ENCODE measurements at places on chromosomes 7 and 10. TPM values are rescaled to one million over a fixed set of nuclear protein-coding genes. Genes with fewer than 3 reads are reported as not detected.

GRCh38 chr7:82964150-82964882, 198.4 kb downstream of the PCLO start:
- H3K36me3 ChIP-seq, result no peaks in the 10 kb centered on the region
- no peaks in the 10 kb centered on the region for H3K27me3 ChIP-seq
- no peak for DNase-seq
- H3K4me1 ChIP-seq, result no peaks in the 10 kb centered on the region
- no peak overlapping the region for H3K4me3 ChIP-seq
- H3K27ac ChIP-seq, result no peak overlapping the region

- H3K4me1 ChIP-seq, result no peaks in the 10 kb centered on the region
- no peak overlapping the region for H3K27ac ChIP-seq
- H3K4me3 ChIP-seq, result no peak overlapping the region
- no peaks in the 10 kb centered on the region for H3K27me3 ChIP-seq
- no peak for DNase-seq
- no peaks in the 10 kb centered on the region for H3K36me3 ChIP-seq
These were observed 369.3 kb downstream of the CALN1 start for GRCh38 chr7:72042855-72043254.

DNA sequence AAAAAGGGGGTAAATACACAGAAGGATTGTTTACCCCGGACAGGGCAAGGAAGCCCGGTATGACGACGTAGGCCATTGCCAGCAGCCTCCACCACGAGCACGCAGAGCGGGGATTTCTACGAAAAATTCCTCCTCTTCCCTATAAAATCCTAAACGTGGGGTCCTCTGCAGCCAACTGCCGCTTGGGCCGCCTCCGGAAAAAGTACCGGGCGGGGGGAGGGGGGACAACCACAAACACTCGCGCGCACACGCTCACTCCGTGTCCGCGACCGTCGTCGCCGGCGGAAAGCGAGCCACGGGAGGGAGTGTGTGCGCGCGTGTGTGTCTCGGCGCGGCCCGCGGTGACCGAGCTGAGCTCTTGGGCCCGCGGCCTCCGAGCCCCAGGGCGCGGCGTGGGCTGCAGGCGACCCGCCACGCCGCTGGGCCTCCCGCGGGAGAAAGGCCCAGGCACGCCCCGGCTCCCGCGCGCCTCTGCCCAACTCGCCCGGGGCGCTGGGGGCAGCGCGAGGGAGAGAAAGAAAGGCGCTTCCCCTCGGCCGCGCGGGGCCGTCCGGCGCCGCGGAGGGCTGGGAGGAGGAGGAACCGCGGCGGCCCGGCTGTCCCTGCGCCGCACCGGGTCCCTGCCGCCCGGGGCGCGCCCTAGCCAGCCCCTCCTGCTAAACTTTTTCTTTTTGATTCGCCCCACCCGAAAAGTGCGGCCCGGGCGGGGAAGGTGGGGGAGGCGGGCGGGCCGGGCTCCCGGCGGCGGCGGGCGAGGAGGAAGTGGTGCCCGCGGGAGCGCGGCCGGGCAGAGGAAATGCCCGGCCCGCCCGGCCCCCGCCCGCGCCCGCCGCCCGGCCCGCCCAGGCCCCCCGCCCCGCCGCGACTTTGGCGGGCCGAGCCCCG, 1.5 kb downstream of the CTBP2 start:
- H3K4me1 ChIP-seq, result peaks cover 45% of the 10 kb centered on the region
- H3K27ac ChIP-seq, result peak overlapping the region; percentile 97

DNA sequence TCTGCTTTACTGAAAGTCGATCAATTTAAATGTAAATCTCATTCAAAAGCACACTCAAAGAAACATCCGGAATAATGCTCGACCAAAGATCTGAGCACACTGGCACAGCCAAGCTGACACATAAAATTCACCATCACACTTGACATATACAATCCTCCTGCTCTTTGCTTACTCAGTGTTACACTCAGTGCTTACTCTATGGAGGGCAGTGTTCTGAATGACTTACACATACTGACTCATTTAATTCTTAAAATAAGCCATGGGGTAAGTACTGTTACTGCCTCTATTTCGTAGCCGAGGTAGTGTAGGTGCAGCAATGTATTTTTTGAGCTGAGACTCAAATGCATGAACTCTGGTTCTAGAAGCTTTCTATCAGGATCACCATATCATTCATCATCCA, 421.5 kb upstream of the LRRN3 start:
- DNase-seq, result no peak
- H3K36me3 ChIP-seq, result no peaks in the 10 kb centered on the region
- H3K27ac ChIP-seq, result no peak overlapping the region

GRCh38 chr7:29309041-29309854, 114.7 kb downstream of the CHN2 start:
- H3K36me3 ChIP-seq, result no peaks in the 10 kb centered on the region
- no peak overlapping the region for H3K27ac ChIP-seq

DNA sequence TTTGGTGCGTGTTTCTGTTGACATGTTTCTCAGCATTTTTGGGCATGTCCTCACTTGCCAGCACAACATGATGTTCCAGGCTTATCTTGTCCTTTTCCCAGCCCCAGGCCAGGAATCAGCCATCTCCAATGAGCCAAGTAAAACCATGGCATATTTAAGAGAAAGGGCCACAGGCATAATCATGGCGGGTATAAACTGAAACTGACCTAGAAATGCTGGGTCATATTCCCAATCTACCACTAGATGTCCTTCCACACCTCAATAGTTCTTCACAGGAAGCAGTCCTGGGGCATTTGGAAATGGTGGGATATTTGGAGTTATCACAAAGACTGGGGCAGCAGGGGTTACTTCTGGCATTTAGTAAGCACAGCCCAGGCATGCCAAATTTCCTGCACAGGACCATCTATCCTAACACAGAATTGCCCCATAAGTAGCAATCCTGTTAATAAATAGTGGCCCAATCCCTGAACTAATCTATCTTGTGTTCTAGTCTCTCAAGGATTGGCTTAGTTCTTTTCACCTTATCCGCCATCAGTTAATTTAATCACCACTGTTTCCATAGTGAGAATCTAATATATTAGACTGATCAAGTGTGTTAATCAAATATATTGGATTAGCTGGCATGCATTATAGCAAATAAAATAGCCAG, 101.6 kb downstream of the NPSR1 start:
- no peak overlapping the region for H3K27ac ChIP-seq
- H3K27me3 ChIP-seq, result no peaks in the 10 kb centered on the region
- DNase-seq, result no peak
- no peaks in the 10 kb centered on the region for H3K4me1 ChIP-seq

- H3K27ac ChIP-seq, result no peak overlapping the region
- H3K4me3 ChIP-seq, result no peak overlapping the region
- no peaks in the 10 kb centered on the region for H3K36me3 ChIP-seq
- no peaks in the 10 kb centered on the region for H3K27me3 ChIP-seq
These were observed 254.8 kb downstream of the HTR7 start for GRCh38 chr10:90602862-90603610.

DNA sequence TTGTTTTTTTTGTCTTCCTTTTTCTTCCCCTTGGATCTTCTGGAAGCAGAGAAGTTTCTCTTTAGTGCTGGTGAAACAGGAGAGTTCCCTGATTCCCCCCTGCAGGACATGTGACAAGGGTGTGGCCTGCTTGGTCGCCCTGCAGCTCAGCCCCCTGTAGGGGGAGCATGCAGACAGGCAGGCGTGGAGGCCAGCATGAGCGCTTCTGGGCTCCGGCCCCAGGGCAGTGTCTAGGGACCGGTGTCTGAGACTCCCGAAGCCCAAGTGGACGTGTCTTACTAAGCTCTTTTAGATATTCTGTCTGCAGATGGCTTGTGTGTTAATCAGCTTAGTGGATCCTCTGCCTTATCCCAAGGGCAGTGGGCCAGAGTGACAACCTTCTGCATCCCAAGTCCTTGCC, 26.1 kb downstream of the PRSS58 start:
- H3K36me3 ChIP-seq, result no peaks in the 10 kb centered on the region
- no peak overlapping the region for H3K27ac ChIP-seq
- no peaks in the 10 kb centered on the region for H3K4me1 ChIP-seq
- no peak for DNase-seq

DNA sequence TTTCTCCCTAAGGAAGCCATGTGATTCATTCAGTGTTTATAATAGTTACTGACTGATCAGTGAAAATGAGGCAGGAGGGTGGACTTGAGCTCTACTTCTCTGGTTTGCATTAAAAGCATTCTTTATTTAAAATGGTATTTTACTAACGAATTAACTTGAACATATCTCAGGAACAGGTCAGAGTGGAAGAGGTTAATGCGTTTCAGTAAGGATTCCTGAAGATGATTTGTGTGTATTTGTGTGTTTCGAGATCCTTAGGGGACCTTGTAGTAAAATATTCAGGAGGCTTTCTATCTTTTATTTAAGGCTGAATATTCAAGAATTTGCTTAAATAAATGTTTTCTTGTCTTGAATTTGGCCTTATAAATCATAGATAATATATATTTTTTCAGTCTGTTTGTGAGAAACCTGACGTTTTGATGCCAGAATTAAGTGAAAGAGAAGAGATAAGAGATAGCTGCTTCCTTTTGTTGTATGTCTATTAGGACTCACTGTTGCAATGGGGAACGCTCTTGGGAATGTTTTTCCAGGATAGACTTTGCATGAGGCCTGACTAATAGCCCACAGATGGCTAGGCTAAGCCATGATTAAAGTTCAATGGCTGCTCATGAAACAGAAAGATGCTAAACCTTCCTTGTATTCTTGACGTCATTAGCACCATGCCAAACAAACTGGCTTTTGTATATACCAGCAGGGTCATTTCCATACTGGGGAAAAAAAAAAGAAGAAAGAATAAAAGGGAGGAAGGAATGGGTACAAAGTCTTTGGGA, 93.8 kb upstream of the MTPN start:
- no peak for DNase-seq
- H3K4me3 ChIP-seq, result no peak overlapping the region
- no peak overlapping the region for H3K27ac ChIP-seq
- no peaks in the 10 kb centered on the region for H3K36me3 ChIP-seq
- no peaks in the 10 kb centered on the region for H3K4me1 ChIP-seq
- no peaks in the 10 kb centered on the region for H3K27me3 ChIP-seq

DNA sequence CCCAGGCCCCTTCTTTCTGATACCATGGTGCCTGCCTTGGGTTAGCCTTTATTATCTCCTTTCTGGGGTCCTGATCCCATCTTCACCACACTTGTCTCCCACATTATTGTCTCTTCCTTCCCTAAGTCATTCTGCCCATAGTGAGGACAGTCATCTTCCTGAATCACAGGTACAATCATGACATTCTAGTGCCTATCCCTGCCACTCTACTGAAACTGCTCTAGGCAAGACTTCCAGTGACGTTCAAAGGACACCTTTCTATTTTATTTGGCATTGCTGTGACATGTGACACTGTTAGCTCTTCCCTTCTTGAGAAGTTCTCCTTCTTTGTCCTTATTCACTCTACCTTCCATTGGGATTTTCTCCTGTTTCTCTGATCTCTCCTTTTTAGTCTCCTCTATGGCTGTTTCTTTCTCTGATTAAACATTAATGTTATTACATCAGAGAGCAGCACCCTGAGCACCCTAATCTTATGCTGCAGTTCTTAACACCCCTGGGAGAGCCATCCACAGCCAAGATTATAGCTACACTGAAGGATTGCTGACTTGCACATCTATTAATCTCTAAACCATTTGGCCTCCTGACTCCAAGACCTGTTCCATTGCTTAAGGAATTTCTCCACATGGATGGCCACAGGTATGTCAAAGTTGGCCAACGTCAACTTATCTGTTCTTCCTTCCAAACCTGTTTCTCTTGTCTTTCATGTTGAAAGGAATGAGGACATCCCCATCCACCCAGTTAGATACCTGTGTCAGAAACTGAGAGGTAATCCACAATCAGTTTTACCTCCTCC, 10.9 kb downstream of the MACC1 start:
- no peaks in the 10 kb centered on the region for H3K27me3 ChIP-seq
- H3K27ac ChIP-seq, result no peak overlapping the region
- no peak for DNase-seq
- H3K4me1 ChIP-seq, result no peaks in the 10 kb centered on the region
- no peaks in the 10 kb centered on the region for H3K36me3 ChIP-seq

GRCh38 chr10:71889388-71889987, 38.4 kb upstream of the PSAP start:
- no peak for DNase-seq
- H3K36me3 ChIP-seq, result no peaks in the 10 kb centered on the region
- H3K4me3 ChIP-seq, result peak overlapping the region; percentile 60
- peak overlapping the region; percentile 65 for H3K27ac ChIP-seq

Gene EEPD1
- 12.2 TPM for total RNA-seq

Gene HKDC1
- total RNA-seq, result not detected

Gene ZNF467
- total RNA-seq, result 3.3 TPM

Gene PNLIPRP1
- total RNA-seq, result 0.53 TPM

Gene TBXAS1
- 12.6 TPM for total RNA-seq

Gene OPN1SW
- not detected for total RNA-seq

All from heart left ventricle (tissue), 16 donors.